ENCODE measurements at places on chromosomes 16 and 17. TPM values are rescaled to one million over a fixed set of nuclear protein-coding genes. Genes with fewer than 3 reads are reported as not detected.
A peak's percentile ranks its signal among the peaks of the same experiment; 100 is the strongest.

Gene MYO15A
- total RNA-seq = not detected

Gene KRTAP3-3
- total RNA-seq = not detected

GRCh38 chr16:4159726-4160125 is 43.5 kb upstream of the ADCY9 start:
- no peaks in the 10 kb centered on the region for H3K36me3 ChIP-seq
- no peak overlapping the region for H3K4me3 ChIP-seq
- DNase-seq = no peak

- peak; percentile 24 for DNase-seq
- peaks cover 15% of the 10 kb centered on the region for H3K36me3 ChIP-seq
- peaks cover 22% of the 10 kb centered on the region for H3K4me1 ChIP-seq
These were observed 1.2 kb downstream of the TMC6 start for GRCh38 chr17:78127239-78127887.

- no peak for DNase-seq
- H3K4me3 ChIP-seq = no peak overlapping the region
- H3K27ac ChIP-seq = no peak overlapping the region
- peaks cover 3% of the 10 kb centered on the region for H3K36me3 ChIP-seq
These were observed 7.1 kb downstream of the LITAFD start for GRCh38 chr16:8888951-8889892.

GRCh38 chr16:1895949-1896675 is 22.1 kb downstream of the HS3ST6 start:
- H3K27ac ChIP-seq = no peak overlapping the region
- no peaks in the 10 kb centered on the region for H3K27me3 ChIP-seq
- no peaks in the 10 kb centered on the region for H3K36me3 ChIP-seq
- H3K4me1 ChIP-seq = peaks cover 10% of the 10 kb centered on the region

- no peak for DNase-seq
- no peaks in the 10 kb centered on the region for H3K4me1 ChIP-seq
- no peaks in the 10 kb centered on the region for H3K27me3 ChIP-seq
- H3K27ac ChIP-seq = no peak overlapping the region
These were observed 87.7 kb downstream of the C16orf95 start for GRCh38 chr16:87229230-87230188.
